Activated naive CD4-positive, alpha-beta T cell treated with Interleukin-2 at 50 U/mL for 16 hours (primary cell): ENCODE measurements at places on chromosomes 16 and 17.
A peak's percentile ranks its signal among the peaks of the same experiment; 100 is the strongest.

GRCh38 chr16:20749474-20749873 lies 7.9 kb upstream of the THUMPD1 start:
- no peak for DNase-seq

- DNase-seq = no peak
Measured at GRCh38 chr16:73026754-73027684, 20.9 kb downstream of the ZFHX3 start.

- no peak for DNase-seq
Measured at GRCh38 chr16:22813948-22814710, at the start of gene HS3ST2. TSS of gene HS3ST2 (plus strand) at chr16:22814162. CDS start at chr16:22814611, 449 bp downstream.

DNA sequence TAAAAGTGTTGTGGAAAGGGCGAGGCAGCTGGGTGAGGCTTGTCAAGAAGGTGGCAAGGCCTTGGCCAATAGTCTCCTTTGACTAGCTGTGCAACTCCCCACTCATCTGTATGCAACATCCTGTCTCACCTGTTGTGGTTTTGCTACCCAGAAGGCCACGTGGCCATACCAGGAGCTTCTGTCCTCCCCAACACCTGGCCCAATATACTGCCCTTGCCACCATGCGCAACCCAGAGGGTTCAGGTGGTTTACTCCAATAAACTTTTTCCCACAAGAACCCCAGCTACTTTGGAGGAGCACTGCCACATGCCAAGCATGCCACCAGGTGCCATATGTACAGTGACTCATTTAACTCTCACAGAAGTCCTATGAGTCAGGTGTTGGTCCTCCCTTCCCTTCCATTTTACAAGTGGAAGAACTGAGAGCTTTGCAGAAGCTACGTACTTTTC lies 10.2 kb downstream of the MYO19 start:
- no peak for DNase-seq

DNA sequence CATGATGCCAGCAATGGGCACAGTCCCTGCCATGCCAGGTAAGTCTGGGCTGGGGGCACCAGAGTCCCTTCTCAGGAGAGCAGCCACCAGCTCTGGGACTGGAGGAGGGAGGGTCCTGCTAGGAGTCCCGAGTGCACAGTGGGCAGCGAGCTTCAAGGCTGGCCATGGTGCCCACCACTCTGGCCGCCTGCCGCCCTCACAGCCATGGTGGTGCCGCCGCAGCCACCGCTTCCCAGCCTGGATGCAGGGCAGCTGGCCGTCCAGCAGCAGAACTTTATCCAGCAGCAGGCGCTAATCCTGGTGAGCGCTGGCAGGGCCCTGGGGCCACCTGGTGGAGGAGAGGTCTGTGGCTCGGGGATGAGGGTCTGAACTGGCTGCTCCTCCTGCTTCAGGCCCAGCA lies 17.9 kb upstream of the SMIM5 start:
- no peak for DNase-seq

- no peak for DNase-seq
Measured at GRCh38 chr16:50281391-50282009, 15.1 kb downstream of the ADCY7 start.

DNA sequence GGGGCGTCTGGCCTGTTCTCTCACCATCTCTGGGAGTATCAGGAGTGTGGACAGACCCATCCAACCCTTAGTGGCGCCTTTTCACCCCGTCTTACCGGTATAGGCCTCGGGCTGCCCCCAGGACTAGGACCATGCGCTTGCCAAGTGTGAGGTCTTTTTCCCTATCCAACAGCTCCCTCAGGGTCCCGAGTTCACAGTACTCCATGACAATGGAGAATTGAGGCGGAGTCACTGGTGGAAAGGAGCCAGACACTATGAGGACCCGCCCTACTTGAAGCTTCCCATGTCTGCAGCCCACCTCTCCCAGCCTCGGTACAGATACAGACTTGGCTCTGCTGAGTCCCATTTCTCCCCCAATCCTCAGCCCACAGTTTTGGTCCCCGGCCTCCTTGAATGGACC lies 15.9 kb upstream of the RFWD3 start:
- DNase-seq = no peak

GRCh38 chr16:14232106-14232864 lies 161.2 kb downstream of the MRTFB start:
- DNase-seq = no peak

DNA sequence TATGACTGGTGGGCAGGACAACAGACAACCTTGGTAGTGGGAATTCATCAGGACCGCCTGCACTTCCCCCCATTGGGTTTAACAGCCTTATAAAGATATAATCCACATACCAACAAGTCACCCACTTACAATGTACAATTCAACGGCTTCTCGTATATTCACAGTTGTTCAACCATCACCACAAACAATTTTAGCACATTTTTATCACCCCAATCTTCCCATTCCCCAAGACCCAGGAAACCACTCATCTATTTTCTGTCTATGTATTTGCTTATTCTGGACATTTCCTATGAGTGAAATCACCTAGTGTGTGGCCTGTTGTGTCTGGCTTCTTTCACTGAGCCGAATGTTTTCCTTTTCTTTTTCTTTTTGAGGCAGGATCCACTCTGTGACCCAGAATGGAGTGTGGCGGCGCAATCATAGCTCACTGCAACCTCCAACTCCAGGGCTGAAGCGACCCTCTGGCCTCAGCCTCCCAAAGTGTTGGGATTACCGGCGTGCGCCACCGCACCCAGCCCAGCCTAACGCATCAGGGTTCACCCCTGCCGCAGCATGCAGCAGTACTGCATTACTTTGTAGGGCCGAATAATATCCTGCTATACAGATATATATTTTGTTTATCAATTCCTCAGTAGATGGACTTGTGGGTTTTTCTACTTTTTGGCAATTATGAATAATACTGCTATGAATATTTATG lies 10.9 kb downstream of the ANKS3 start:
- no peak for DNase-seq

DNA sequence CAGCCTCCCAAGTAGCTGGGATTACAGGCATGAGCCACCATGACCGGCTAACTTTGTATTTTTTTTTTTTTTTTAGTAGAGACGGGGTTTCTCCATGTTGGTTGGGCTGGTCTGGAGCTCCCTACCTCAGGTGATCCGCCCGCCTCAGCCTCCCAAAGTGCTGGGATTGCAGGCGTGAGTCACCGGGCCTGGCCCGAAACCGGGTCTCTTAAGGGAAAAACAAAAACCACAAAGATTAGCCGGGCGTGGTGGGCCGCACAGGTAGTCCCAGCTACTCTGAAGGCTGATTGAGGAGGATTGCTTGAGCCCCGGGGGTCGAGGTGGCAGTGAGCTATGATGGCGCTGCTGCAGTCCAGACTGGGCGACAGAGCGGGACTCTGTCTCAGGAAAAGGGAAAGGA lies 19.9 kb upstream of the RBL2 start:
- DNase-seq = no peak

GRCh38 chr16:11734653-11735043 lies 8.0 kb downstream of the TXNDC11 start:
- DNase-seq = no peak

GRCh38 chr16:83952587-83952939 lies 477 bp upstream of the OSGIN1 start:
- DNase-seq = no peak

GRCh38 chr17:58336456-58337209 lies 8.0 kb upstream of the TSPOAP1 start:
- DNase-seq = no peak

GRCh38 chr16:87571868-87572244 lies 30.5 kb upstream of the JPH3 start:
- no peak for DNase-seq

DNA sequence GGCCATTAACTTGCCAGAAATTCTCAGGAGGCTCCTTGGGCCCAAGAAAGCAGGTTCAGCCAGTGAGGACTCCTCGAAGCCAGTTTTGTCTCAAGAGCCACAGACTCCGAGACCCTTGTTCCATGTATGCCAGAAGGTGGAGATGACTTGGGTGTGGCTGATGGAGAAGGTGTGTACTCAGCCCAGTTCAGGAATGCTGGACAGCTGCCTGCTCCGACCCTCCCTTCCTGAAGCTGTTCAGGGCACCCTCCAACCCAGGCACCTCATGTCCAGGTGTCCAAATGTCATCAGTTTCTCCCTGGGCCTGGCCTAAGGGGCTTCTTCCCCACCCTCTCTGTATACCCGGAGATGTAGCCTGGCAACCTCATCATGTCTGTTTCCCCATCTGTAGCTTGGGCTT lies 40.2 kb downstream of the NOG start:
- DNase-seq = no peak

DNA sequence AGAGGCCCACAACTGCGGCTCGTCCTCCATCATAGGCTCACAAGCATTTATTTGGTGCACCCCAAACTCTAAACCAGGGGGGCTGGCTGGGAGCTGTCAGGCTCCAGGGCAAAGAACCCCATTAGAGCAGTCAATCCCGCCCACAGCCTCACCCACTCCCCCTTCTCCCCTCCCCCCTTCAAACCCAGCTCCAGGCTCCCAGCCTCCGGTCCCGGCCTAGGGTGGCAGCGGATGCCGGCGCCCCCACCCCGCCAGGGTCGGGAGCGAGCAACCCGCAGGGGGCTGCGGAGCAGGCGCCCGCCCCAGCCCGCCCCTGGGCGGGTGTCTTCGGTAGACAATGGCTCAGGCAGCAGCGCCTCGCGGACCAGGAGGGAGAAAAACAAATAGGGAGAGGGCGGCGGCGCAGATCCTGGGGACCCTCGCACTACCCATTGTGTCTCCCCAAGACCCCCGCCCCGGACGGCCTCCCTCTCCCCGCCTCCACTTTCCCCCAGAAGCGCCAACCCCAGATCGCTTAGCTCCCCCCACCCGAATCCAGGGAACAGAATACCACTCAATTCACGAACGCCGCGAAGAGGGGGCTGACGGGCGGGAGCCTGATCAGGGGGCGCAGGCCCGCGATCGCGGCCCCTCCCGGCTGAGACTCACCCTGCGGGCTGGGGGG lies 572 bp downstream of the FAM171A2 start:
- no peak for DNase-seq

- no peak for DNase-seq
Measured at GRCh38 chr16:51818342-51818944, 667.4 kb upstream of the SALL1 start.

DNA sequence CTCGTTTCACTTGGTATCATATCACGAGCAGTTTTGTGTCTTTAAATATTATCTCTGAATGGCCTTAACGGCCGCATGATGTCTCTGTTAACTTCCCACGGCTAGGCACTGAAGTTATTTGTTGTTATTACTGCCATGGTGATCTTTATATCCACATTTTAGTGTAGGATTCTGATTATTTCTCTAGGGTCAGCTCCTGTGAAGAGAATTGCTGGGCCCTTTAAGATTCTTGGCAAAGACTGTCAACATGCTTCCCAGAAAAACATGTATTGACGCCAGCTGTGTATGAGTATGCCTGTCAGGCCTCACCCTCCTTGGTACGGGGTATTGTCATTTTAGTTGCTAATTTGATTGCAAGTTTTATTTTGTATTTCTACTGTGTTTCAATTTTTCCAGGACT lies 263.5 kb downstream of the SNX29 start:
- no peak for DNase-seq

DNA sequence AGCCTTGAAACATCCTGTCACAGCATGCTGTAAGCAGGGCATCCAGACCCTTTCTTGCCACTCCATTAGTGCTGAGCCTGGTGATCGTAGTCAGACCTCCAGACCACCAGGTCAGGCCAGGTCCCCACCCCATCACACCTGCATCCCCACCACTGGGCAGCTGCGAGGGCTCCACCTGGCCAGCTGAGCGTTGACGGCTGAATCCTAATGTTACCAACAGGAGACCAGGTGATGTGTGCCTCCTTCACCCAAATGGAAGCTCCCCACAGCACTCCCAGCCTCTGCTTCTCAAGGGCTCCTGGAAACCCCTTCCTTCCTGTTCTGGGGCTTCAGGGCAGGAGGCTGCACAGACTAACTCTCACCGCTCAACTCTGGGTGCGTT lies 189.4 kb downstream of the C16orf95 start:
- no peak for DNase-seq

DNA sequence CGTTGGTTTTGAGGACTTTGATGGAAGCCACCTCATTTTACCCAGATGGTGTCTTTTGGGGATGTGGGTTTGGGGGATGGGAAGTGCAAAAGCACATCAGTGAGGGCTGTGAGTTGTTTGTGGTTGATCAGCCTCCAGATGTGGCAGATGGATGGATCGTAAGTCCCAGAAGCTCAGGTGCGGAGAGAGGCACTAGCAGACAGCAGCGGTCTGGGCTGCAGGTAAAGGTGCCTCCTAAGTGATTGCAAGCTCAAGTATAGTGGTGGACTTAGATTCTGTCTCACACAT lies 18.0 kb downstream of the HS3ST3B1 start:
- DNase-seq = no peak

GRCh38 chr17:48139944-48140343 lies 32.4 kb downstream of the SNX11 start:
- DNase-seq = no peak

DNA sequence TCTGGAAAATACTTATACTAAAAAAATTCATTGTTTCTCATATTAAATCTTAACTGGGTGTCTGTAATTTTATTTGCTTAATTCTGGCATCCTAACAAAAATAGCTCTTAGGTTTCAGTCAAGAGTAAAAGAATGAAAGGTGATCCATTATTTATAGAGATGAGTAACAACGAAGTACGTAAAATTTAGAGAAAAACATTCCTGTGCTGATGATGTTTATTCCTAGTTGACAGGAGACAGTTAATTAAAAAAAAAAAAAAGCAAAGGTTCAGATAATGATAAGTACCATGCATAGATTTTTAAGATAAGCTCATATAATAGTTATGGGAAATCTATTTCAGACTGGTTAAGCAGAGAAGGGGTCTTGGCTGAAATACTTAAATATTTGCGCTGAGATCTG lies 50.8 kb downstream of the ABCA9 start:
- no peak for DNase-seq

- DNase-seq = peak; percentile 82
Measured at GRCh38 chr16:711548-712320, 3.2 kb upstream of the METRN start.

DNA sequence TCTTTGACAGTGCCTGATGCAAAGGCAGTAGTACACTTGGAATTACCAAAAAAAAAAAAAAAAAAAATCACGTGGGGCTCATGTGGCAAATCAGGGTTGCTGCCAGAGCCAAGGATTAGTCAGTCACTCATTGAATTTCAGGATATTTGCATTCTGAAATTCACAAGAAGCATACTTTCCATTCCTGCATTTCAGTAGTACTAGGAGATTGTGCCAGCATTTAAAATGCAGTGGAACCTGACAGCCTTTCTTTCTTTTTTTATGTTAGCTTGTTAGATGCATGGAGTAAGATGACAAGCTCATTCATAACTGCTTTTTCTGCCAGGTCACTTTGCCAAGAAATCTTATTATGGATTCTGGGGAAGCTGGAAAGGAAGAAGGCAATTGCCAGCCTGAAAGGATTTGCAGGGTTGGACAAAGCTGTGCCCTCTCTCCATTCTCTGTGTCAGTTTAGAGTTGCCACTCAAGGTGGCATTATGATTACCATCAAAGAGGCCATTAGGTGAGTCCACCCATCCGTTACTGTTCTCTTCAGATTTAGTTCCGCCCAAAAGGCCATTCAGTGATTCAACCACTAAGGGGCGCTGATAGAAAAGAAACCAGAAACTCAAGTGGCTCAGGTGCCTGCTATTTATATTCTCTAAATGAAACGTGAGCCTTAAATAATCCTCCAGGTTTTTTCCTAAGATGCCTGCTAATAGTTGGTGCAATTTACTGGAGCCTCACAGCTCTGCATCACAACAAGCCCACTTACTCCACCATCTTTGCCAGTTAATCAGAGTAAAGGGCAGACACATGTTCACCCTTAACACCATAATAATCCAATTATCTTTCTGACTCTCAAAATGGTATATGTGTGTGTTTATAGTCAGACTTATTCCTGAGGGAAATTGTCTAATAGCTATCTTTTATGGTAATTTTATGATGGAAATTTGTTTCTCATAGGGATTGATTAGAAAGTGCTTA lies 59.0 kb downstream of the TANGO6 start:
- no peak for DNase-seq
